Activated CD8-positive, alpha-beta memory T cell treated with anti-CD3 and anti-CD28 coated beads, Interleukin-2, amount 50 U/mL, for 48 hours (primary cell): ENCODE measurements at places on chromosomes 7 and 10.

- no peak for DNase-seq
Observed at GRCh38 chr10:24848195-24848594, 104.2 kb downstream of the PRTFDC1 start.

DNA sequence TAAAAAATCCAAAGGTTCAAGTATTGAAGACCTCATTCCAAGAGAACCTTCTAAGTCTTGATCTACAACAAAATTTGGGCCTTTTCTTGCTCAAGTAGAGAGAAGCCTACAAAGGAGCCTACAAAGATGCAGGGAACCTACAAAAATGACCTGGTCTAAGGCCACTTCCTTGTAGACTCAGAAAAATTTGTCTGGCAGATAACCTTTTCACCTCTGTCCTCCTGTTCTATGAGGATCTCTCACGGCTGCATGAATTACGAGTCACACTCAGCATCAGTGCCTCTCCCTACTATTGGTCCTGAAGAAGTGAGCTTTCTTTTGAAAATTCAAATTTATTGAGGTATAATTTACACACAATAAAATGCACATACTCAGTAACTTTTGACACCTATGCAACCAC is 29.3 kb downstream of the CCNJ start:
- DNase-seq, result no peak

DNA sequence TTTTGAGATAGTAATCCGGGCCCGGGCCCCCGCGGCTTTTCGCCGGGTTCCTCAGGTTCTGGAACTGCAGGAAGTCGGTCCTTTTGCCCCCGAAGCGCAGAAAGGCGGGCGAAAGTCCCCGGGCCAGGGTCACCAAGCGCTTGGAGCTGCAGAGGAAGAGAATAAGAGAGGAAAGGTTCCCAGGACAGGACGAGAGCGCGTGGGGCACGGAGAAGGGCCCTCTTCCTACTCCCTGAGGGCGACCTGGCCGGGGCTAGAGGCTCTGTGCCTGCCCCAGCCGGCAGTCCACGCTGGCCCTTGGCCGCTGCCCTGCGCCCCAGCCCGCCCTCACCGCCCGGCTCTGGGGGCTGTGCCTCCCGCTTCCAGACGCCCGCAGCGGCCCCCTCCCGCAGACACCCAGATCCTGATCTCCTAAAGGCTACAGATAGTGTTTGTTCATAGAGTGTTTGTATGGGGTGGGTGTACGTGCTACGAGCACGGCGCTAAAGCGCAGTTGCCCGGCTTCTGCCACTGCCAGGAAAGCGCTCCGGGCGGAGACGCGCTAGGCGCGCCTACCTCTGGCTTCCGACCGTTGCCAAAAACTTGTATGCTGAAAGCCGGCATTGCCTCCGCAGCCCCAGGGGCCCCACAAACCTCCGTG is 3.2 kb downstream of the HPSE2 start:
- DNase-seq, result peak; percentile 55

GRCh38 chr10:119653916-119654315 is 2.7 kb downstream of the BAG3 start:
- no peak for DNase-seq

DNA sequence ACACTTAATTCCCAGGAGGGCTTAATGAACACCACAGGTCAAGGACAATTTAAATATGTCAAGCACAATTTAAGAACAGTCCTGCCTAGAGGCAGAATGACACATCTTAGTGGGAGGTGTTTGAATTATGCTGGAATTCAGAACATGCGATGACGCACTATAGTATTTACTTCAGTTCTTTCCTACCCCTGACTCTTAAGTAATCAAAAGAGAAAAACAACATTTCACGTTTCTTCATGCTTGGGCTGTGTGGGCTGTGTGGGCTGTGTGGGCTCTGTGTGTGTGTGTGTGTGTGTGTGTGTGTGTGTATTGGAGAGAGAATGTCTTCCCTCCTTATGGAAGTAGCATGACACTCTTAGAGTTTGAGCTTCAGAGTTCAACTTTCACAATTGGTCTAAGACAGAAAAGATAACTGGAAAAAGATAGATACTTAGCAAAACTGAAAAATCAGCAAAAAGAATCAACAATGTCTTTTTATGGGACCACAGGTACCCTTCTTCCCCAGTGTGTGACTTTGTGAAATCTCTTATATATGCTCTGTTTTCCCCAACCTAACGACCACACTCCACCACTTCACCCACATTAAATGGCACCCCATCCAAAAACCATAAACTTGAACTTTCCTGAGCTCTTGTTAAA is 33.7 kb upstream of the CABCOCO1 start:
- no peak for DNase-seq

DNA sequence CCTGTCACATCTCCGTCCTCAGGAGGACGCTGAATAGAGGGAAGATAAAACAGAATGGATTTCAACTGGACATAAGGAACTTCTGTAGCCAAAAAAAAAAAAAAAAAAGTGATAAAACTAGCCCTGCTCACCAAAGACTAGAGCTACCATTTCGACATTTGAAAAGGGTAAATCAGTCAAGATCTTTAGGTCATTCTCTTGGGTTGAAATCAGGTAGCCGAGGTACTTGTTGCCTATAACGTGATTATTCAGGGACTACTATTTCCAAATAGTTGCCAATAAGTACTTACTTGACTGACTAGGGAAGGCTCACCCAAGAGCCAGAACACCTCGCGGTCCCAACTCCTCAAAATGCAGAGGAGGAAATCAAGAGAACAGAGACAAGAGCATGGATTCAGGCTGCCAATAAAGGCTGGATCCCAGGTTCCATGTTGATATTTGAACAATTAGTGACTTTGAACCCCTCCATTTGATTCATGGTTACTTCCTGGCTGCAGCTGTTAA is 2.0 kb downstream of the RHEB start:
- DNase-seq, result no peak

DNA sequence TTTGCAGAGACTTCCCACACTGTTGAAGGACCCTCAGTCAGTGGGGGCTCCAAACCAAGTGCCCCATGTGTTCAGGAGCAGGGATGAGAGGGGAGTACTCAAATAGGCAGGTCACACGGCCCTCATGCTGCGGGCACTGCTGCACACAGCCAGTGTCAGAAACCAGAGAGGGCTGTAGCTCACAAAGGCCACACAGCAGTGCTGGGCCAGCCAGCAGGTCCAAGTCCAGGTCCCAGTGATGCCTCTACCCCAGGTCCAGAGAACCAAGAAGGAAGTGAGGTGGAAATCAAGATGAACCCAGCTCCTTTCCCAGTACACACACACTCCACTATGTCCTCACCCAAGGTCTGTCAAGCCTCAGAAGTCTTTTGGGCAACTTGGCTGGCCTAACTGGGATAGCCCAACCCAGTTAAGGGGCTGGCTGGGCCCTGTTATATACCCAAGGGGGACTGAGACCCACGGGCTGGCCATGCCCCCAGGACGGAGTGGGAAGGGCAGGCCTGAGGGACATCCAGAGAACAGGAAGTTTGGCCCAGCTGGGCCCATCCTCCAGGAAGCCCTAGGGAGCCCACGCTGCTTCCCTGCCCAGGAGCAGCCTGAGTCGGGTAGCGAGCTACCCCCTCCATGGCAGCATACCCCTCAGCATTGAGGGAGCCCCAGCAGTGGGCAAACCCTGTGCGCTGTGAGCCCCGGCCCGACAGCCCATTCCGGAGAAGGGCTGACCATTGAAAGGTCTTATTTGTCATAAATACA is 24.3 kb downstream of the GRID1 start:
- no peak for DNase-seq

GRCh38 chr7:12529971-12530710 is 40.4 kb upstream of the SCIN start:
- no peak for DNase-seq
